ENCODE measurements at places on chromosomes 12 and 14.

DNA sequence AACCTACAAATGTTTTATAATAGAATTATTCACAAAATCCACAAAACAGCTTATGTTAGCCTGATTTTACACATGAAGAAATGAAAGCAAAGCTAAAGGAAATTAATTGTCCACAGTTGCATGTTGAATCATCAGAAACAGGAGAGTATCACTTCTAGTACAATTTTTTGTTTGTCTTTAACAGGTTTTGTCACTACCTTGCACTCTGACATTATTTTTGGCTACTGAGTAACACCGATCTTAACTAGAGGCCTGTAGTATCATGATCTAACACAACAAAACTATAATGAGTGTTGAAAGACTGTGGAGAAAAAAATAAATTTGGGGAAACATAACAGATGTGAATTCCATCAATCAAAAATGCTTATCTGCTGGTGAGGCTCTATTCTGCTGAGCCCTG, 60.1 kb downstream of the TAOK3 start:
- DNase-seq, result no peak

- DNase-seq, result no peak
Observed at GRCh38 chr14:72664651-72665050, 229.2 kb downstream of the DPF3 start.

- DNase-seq, result no peak
Observed at GRCh38 chr12:96000858-96001257, 4.7 kb upstream of the HAL start.

- DNase-seq, result no peak
Observed at GRCh38 chr12:67797753-67798152, 149.2 kb downstream of the DYRK2 start.

DNA sequence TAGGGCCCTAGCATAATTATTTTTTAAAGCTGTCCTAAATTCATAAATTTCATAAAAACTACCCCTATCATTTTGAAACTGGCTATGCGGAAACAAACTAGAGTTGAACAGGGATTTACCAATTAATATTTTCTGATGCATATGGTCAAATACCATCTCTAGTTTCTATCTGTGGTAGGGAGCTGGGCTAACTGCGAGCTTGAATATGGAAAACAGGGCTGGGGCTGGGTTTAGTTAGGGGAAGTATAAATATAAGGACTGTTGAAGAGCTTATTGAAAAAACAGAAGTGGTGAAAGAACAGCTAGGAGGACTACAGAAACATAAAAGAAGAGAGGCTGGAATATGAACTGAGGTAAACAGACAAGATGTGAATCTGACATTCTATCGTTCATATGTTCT, 91.8 kb downstream of the SLC38A1 start:
- DNase-seq, result no peak

GRCh38 chr14:79248126-79248525, 963.2 kb downstream of the DIO2 start:
- DNase-seq, result no peak

DNA sequence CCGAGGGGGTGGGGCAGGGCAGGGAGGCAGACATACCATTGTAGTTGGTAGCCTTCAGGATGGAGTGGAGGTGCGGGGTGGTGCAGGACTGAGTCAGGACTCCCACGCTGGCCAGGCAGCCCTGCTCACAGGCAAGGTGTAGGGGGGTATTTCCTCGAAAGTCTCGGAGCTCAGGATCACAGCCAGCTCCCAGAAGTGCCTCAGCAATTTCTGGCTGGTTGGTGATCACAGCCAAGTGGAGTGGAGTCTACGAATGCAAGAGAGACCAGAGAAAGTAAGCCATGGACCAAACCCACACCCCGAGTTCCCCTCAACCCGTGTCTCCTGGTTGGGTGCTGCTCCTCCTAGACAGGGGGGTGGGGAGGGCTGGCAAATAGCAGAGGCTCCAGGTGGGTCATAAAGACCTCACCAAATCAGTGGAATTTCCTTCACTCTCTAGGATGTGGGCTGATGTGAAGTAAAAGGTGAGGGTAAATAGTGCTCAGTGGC, 1.4 kb downstream of the NFKBIA start:
- peak; percentile 69 for DNase-seq

DNA sequence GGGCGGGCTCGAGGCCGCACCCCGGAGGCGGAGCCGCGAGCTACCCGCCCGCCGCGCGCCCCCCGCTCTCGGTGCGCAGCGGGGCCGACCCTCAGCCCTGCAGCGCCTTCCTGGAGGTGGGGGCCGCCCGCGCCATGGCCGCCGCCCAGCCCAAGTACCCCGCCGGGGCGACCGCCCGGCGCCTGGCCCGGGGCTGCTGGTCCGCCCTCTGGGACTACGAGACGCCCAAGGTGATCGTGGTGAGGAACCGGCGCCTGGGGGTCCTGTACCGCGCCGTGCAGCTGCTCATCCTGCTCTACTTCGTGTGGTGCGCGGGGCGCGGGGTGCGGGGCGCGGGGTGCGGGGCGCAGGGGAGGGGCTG, at the start of gene P2RX2:
TSS of gene P2RX2 (plus strand) at position 94 of the 361 bp plus-strand sequence. CDS start at position 135, 41 bp downstream.
- no peak for DNase-seq

GRCh38 chr12:118315821-118316220, 56.9 kb downstream of the TAOK3 start:
- no peak for DNase-seq

- no peak for DNase-seq
Observed at GRCh38 chr12:5388581-5389535, 43.0 kb upstream of the NTF3 start.
